ENCODE measurements at places on chromosomes 1 and 21.

DNA sequence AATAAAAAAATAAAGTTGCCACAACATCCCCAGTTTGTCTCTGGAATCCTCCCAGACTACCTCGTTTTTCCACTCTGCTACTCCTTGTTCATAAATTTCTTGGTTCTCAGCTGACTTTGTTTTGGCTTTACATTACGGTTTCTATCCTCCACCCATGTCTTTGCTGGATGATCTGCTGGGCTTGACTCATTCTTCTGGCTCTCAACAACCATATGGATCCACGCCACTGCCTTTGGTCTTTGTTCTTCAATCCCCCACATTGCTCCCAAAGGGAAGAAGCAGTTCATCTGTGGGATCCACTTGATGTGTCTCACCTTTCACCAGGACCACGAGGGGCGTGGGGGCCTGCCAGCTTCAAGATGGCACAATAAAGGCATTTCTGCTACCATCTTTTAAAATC is 67.1 kb upstream of the NBL1 start:
- DNase-seq, result no peak

DNA sequence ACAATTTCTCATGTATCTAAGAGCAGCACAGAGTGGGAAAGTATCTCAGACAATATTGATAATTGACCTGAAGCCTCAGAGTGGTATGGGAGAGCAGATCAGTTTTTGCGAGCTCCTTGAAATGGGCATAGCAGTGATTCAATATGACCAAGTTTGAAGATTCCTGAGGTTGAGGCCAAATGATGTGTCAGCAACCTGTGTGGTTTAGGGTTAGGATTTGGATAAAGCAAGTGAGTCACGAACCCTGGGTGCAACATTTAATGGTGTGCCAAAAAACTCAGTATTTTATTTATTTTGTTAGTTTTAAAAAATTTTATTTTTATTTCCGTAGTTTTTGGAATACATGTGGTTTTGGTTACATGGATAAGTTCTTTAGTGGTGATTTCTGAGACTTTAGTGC is 92.5 kb upstream of the C21orf91 start:
- DNase-seq, result no peak

GRCh38 chr1:239436286-239436685 is 49.9 kb downstream of the CHRM3 start:
- DNase-seq, result no peak

DNA sequence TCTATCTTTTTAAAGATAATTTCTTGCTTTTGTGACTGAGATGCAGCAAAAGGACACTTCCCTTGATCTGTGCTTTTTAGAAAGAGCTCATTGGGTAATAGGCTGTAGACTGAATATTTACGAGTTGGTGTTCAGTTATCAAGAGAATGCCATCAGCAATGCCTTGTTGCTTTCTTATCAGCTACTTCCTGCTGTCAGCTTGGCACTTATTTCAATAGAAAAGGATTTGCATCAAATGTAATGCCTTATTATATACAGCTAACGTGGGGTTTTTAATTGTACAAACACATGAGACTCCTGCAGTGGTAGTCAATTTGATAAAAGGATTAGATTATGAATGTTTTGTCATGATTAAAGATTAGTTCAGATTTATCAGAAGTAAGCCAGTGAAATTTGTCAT is 122.2 kb downstream of the ADGRL2 start:
- DNase-seq, result no peak

DNA sequence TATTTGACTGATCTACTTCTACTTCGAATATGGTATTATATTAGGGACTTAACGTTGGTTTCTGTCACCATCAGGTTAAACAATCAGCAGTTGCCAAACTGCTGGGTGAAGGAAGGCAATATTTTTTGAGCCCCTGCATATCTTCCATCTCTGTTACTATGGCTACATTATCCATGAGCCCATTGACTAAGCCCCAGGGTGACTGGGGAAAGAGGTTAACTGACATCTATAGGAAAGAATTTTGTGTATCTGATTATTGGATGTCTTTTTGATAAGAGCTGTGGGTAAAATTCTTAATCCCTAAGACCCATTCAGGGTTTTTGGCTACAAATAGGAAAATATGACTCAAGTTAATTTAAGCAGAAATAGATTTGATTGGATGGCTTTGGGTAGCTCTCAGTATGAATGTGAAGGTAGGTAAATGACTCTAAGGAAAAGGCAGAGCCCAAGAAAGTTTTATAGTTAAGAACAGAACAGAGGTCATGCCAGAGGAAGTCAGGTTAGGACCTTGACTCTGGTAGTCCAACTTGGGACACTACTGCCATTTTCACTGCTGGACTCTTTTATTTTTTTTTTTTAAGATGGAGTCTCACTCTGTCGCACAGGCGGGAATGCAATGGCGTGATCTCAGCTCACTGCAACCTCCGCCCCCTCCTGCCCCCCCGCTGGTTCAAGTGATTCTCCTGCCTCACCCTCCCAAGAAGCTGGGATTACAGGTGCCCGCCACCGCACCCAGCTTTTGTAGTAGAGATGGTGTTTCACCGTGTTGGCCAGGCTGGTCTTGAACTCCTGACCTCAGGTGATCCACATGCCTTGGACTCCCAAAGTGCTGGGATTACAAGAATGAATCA is 8.9 kb upstream of the XPR1 start:
- DNase-seq, result no peak

- no peak for DNase-seq
Observed at GRCh38 chr1:166116026-166116425, 50.8 kb downstream of the FAM78B start.

GRCh38 chr1:97254731-97255463 is 533.3 kb downstream of the PTBP2 start:
- no peak for DNase-seq

DNA sequence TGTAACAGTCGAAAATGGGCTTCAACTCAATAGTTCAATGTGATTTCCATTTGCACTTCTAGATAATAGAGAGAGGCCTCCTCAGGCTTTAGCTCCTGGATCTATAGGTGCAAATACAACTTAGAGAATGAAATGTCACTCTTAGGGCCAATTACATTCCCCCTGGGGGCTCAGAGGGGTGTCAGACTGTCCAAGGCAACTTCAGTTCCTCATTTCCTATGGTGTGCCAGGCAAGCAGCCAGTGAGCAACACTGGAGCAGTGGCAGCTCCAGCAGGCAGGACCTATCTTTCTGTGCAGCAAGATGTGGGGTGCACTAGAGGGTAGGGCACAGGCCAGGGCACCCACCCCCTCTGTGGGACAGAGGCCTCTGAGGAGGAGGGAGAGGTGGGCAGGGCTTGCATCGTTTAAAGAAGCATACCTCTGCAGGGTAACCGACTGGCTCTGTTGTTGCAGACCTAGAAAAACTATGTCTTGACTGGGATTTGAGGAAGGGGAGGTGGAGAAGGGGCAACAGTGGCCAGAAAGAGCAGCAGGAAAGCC is 97.3 kb downstream of the SUSD4 start:
- no peak for DNase-seq

GRCh38 chr1:91548376-91549040 is 47.9 kb downstream of the CDC7 start:
- no peak for DNase-seq

DNA sequence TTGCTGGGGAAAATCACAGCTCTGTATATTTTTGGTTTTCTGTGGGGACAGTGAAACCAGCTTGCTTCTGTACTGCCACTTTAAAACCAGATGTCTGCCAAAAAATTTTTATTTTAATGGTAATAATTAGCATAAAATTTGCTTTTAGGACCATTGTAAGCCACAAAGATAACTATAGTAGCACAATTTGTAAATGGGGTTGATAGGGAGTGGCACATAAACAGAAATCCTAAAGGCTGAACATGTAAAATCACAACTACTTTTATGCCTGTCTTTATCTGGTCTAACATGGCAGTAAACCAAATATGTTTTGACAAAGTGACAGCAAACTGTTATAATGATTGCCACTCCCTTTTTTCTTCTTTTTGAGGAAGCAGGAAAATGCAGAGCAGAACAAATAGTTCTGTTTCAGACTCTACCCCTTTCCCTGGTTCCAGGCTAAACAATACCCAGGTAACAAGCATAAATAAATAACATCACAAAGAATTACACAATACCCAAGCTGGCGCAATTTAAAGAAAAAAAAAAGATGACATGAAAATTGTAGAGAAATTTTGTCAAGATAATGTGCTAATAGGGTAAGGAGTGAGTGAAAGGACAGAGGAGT is 24.0 kb upstream of the CCDC181 start:
- DNase-seq, result no peak

DNA sequence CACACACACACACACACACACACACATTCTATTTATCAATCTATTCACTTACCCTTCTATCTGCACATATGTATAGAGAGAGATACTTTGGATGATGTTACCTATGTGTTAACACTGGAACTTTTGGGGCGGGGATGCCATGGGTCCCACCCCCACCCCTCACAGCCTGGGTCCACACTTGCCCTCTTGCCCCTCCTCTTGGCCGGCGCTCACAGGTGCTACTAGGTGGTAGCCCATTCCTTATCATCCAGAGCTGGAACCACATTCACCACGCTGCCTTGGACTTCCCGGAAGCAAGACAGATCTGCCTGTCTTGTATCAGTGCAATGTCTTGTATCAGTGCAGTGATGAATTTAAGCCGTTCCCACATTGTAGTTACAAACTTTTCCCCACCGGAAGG is 85.1 kb downstream of the LBR start:
- no peak for DNase-seq

GRCh38 chr1:8348777-8349472 is 31.0 kb downstream of the SLC45A1 start:
- DNase-seq, result no peak

DNA sequence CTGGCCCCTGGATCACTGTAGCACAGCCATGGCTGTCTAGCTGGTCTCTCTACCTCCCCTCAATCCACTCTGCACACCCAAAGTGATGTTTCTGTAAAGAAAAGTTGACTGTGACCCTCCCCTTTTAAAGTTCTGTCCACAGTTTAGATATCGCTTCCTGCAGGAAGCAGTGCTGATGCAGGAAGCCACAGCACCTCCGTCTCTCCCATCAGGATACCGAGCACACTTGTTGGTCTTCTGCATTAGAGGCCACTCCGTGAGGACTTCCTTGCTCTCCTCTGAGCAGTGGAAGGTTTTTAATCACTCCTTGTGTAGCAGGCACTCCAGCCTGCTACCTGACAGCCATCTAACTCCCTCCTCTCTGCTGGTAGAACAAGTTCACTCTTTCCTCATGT is 69.5 kb downstream of the GADD45A start:
- no peak for DNase-seq

- DNase-seq, result no peak
Observed at GRCh38 chr1:116988248-116988647, 13.3 kb upstream of the CD101 start.

- no peak for DNase-seq
Observed at GRCh38 chr1:25704267-25704691, 87.7 kb downstream of the MAN1C1 start.

DNA sequence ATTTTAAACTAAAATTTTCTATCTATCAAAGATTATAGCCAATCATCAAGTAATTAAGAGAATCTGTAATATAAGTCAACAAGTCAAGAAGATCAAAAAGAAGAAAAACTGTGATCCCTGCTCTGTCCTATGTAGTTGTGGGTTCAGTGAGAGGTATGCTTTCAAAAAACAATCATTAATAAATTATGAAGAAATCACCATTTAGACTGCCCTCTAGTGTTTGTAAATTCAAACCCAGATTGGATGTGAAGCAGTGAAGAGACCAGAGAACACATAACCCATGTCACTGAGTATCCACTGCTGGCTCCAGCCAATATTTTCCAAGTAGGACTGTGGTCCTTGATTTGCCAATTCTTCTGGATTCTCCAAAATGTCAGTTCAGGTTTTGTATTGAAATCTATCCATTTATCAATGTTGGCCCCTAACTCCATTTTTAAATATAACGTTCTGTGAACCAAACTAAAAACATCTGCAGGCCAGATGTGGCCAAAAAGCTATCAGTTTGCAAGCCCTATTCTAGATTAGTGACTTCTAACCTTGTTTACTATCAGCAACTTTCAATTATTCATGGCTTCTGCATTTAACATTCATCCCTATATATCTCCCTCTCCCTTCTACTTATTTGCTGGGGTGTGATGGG is 467.5 kb upstream of the CXADR start:
- no peak for DNase-seq

GRCh38 chr1:150567341-150567716 is 12.1 kb downstream of the MCL1 start:
- DNase-seq, result no peak

DNA sequence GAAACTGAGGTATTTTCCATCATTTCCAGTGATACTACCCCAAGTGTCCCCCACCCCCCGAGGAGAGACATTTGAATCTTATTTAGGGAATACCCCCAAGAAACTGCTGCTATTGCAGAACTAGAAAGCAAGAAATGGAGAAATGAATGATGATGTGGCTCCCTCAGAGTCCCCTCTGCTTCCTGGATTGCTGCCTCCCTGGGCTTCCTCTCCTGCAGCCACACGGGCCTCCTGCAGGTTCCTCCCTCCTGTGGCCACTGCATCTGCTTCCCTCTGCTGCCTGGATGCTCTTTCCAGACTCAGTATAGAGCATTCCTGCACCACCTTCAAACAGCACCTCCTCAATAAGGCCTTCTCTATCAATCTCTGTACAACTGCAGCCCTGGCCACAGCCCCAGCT is 69.3 kb downstream of the SLC25A24 start:
- DNase-seq, result no peak

GRCh38 chr21:43211760-43212115 is 42.9 kb downstream of the CRYAA start:
- no peak for DNase-seq

DNA sequence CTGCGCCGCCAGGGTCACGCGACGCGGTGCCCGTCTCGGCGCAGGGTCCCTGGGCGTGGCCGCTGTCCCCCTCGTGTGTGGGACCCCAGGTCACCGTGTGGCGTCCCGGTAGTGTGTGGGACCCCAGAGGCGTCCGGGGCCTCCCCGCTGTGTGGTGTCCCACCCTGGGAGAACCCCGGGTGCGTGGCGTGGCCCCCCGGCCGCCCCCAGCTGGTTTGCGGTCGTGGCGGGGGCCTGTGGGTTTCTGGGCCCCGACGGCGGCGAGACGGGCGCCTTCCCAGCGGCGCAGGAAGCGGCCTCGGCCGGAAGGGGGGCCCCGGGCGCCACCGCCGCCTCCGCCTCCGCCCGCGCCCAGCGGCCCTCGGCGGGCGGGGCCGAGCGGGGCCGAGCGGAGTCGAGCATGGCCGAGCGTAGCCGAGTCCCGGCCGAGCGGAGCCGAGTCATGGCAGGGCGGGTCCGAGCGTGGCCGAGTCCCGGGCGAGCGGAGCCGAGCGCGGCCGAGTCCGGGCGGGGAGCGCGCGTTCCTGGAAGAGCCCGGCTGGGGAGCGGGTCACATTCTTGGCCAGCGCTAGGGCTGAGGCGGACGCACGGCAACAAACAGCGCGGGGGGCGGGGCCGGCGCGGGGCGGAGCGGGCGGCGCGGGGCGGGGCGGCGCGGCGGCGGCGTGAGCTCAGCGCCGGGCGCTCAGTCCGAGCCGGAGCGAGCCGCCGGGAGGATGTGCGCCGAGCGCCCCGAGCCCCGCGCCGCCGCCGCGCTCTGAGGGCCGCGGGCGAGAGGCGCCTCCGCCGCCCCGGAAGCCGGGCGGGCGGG is 568 bp upstream of the SKI start:
- DNase-seq, result no peak

GRCh38 chr1:43184995-43185394 is 12.9 kb downstream of the CFAP57 start:
- DNase-seq, result no peak

GRCh38 chr1:97379387-97380075 is 541.3 kb downstream of the DPYD start:
- DNase-seq, result no peak
